ENCODE measurements at places on chromosomes 2 and 18.
A peak's percentile ranks its signal among the peaks of the same experiment; 100 is the strongest.

DNA sequence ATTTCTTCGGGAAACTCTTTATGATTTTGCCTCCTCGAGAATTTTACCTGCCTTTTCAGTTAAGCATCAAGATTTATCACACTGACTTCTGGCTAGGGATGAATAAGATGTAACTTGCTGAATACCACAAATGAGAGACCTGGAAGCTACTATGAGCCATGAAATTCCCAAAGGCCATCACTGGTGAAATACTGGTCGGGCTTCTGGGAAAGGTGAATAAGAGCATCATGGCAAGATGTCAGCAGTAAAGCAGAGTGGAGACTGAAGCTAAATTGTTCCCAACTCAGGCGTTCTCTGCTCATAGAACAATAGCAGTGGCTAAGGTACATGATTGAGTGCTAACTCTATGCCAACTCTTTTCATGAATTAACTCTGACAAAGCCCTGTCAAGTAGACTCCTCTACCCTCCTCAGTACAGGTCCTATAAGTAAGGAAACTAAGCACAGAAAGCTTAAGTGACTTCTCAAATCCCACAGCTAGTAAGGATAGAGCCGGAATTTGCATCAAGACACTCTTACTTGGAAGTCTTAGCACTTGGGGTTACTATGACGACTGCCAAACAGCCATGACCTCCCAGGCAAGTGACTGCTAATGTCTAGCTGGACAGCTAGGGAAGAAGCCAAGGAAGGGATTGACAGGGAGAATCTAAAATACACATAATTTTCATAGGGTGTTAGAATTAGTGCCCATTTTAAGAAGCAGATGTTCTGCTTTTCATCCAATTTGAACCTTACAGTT lies 22.7 kb upstream of the DSC3 start:
- DNase-seq, result no peak

- no peak for DNase-seq
Measured at GRCh38 chr2:136693966-136694365, 71.4 kb upstream of the THSD7B start.

- no peak for DNase-seq
Measured at GRCh38 chr2:149789549-149789948, 202.0 kb upstream of the MMADHC start.

- DNase-seq, result no peak
Measured at GRCh38 chr18:70116949-70117348, 88.5 kb downstream of the RTTN start.

- DNase-seq, result no peak
Measured at GRCh38 chr2:30373881-30374302, 73.2 kb upstream of the LCLAT1 start.

DNA sequence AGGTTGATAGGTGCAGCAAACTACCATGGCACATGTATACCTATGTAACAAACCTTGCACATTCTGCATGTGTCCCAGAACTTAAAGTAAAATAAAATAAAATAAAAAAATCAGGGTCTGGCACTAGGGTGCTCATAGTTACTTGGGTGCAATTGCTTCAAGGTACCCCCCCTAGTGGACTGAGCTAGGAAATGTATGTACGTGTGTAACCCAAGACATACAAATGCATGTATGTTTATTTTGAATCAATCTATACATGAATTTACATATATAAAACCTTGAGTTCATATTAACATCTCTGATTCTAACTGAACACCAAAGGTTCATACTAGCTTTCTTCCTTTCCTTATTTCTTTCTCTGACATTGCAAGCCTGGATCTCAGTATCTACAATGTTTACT lies 51.5 kb downstream of the USP37 start:
- DNase-seq, result no peak

DNA sequence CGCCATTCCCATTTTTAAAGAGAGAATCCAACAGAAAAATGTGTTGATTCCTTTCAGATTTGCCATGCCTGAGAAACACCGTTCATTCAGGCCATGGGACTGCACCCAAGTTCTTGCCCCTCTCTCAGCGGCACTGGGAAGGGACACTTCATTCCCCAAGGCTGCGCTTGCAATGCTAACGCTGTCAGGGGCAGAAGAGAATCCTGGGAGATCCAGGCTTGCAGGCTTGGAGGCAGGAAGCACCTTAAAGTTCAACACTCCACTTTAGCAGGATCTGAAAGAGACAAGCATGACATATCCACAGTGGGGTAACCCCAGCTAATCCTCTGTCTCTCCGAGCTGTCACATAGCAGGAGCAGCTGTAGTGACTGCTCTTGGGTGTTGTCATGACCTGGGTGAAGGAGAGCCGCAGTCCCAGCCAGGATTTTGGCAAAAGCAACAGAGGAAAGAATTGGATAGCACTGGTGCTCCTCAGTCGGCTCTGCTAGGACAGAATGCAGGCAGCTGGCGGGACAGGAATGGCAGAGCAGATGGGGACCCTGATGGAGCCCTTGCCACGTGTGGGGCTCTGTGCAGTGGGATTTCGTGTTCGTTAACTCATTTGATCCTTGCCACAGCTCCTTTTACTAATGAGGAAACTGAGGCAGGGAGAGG lies 22.0 kb upstream of the ODC1 start:
- DNase-seq, result no peak

- no peak for DNase-seq
Measured at GRCh38 chr18:49342690-49343089, 117.8 kb downstream of the DYM start.

DNA sequence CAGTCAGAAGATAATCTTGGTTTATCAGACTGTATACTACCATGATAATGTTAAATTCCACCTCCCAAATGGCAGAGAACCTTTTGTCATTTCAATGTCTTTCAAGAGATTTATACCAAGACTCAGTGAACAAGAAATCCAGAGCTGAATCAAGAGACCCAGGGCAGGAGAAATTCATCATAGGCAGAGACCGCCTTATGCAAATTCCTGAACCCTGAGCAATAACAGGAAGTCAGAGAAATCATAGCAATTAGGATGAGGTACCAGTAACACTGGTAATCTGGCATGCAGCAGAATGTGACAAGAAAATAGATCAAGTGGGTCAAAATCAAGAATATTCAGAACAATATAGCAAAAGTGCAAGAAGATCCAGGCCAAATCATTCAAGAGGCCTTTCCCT lies 412.4 kb upstream of the LRATD1 start:
- DNase-seq, result no peak

- peak; percentile 17 for DNase-seq
Measured at GRCh38 chr18:21110713-21111345, 784 bp downstream of the ROCK1 start.

- no peak for DNase-seq
Measured at GRCh38 chr18:39935598-39935997, 2019.4 kb upstream of the PIK3C3 start.
